ENCODE measurements at places on chromosomes 1 and 21. TPM values are rescaled to one million over a fixed set of nuclear protein-coding genes. Genes with fewer than 3 reads are reported as not detected.

DNA sequence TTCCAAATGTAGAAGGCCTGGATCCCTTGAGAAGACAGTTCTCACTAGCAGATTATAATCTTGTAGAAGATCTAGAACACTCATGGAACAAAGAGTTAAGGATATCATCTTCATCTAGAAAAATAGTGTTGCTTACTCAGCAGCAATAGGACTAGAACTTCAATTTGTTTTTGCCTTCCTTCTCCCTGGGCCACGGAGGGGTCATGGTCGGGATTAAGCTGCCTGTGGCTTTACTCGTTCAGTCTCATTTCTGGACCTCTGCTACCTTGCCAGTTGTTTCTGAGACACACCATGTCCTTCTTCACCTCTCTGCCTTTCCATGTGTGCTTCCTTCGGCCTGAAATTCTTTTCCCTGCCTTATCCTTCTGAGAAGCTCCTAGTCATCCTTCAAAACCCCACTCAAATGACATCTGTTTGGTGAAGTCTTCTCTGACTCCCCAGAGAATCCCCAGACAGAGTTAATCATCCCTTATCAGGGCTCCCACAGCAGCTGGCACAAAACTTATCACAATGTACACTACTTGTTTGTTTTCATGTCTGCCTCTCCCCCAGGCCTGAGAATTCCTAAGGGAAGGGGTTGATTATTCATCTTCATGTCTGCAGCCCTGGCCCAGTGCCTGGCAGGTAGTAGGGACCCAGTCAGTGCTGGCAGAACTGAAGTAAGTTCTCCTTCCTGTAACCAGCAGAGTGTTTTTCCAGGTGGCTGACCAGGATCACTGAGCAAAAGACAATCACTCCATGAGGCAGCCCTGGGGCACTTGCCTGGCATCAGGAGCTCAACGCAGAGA is 15.5 kb upstream of the SNX27 start:
- no peak for DNase-seq

DNA sequence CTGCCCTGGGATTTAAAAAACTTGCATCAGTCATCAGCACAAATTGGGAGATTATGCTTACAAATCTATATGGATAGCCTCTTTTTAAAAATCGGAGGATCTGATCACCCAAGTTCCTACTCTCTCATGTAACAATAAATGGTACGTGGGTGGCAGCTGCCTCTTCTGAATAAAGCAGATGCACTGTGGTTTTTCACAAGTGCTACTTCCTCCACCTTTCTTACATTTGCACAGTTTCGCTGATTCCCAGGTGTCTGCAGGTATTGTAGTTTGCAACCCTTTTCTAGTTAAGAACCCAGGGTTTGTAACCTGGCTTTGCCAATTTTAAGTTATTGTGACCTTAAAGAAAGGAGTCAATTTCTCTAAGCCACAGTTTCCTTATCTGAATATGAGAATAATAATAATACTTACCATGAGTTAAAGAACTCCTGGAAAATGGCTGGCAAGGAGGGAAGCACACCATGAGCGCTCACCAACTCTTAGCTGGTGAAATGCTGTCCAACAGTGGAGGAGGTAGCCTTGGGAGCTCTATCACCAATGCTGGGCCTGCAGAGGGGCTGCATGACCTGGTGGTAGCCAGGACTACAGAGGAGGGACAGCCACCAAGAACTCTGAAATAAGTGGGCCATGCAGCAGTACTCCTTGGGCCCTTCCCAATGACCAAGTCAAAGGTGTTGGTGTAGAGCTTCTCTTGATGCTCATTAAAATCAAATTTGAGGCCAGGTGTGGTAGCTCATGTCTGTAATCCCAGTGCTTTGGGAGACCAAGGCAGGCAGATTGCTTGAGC is 30.2 kb upstream of the KCNA2 start:
- DNase-seq, result no peak

Gene FMO3
- not detected for total RNA-seq

GRCh38 chr1:91706140-91706957 is 179.6 kb downstream of the TGFBR3 start:
- no peak for DNase-seq
